ENCODE measurements at places on chromosomes 2 and 18.

DNA sequence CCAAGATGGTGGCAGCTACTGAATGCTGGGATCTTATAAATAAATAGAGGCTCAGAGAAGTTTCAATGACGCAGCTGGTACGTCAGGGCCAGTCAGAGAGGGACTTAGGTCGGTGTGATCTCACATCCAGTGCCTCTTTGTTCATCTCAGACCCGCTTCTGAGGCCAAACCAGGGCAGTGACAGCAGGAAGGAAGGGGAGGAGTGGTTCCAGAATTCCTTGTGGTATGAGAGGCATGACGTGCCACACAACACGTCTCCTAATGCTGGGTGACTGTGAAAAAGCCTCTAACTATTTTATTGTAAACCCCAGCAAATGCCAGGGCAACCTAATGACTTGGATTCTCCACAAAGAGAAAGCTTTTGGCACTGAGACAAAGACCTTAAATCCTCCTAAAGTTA lies 423.3 kb downstream of the LPIN1 start:
- DNase-seq = no peak

- DNase-seq = no peak
These were observed 9.9 kb downstream of the ARPC2 start for GRCh38 chr2:218226903-218227302.

- no peak for DNase-seq
These were observed 55.3 kb downstream of the HS1BP3 start for GRCh38 chr2:20595439-20596192.

DNA sequence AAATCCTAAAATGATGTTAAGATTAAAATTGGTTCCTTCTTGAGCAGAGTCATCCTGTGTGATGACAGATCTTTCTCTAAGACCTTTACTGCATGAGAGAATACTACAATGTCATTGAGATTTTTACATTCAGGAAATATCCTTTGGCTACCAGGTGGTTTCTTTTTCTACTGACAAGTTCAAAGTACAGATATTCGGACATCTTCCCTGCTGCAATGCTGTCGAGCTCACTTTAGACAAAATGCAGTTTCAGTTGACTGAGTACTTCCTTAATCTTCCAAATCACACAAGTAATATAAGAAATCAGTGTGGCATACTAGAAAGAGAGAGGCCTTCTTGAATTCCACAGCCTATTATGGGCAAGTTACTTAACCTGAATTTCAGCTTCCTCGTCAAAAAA lies 207.9 kb upstream of the ACVR2A start:
- no peak for DNase-seq

DNA sequence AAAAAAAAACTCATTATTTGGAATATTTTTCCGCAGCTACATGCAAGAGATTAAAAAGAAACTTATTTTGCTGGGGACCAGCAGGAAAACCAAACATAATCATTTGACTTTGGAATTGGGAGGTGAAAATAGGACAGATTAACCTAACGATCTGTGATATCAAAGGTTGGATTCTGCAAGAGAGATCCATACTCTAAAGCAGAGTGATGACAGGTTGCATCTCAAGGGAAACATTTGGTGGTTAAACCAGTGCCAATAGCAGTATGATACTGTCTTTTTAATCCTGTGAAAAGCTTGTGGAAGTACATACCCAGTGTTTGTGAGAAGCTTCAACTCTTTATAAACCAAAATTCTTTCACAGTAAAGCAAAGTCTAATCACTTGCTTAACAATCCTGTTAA lies 5.3 kb upstream of the IKZF2 start:
- no peak for DNase-seq

Measured in activated CD4-positive, alpha-beta T cell treated with anti-CD3 and anti-CD28 coated beads, Interleukin-2, amount 50 U/mL, for 24 hours (primary cell).